ENCODE measurements at places on chromosomes 2 and 18. TPM values are rescaled to one million over a fixed set of nuclear protein-coding genes. Genes with fewer than 3 reads are reported as not detected.

GRCh38 chr18:21489119-21489750 lies 111.3 kb downstream of the ESCO1 start:
- DNase-seq: no peak

- DNase-seq: peak; percentile 13
Measured at GRCh38 chr2:209771474-209772289, at the start of gene UNC80. TSS of gene UNC80 (plus strand) at chr2:209771832. CDS start at chr2:209772073, 241 bp downstream.

- no peak for DNase-seq
Measured at GRCh38 chr2:37085731-37086147, 1.4 kb downstream of the GPATCH11 start.

DNA sequence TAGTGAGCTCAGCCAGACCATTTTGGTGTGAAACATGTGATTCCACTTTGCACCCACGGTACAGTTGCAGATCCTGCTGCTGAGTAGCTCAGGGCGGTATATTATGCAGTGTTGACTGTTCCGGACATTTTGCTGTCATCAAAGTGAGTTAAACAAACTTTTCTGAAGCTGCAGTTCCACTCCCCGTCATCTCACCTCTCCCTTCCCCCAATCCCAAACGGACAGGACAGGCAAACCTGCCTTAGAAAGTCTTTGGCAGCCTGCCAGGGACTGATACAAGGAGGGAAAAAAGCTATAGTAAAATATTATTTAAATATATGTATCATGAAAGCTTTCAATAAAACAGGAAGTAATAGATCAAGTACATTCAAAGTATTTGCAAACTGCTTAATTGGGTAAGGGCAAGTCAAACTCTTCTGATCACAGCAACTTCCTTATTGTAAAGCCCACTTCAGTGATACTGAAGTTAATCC lies 35.5 kb upstream of the SP5 start:
- no peak for DNase-seq

DNA sequence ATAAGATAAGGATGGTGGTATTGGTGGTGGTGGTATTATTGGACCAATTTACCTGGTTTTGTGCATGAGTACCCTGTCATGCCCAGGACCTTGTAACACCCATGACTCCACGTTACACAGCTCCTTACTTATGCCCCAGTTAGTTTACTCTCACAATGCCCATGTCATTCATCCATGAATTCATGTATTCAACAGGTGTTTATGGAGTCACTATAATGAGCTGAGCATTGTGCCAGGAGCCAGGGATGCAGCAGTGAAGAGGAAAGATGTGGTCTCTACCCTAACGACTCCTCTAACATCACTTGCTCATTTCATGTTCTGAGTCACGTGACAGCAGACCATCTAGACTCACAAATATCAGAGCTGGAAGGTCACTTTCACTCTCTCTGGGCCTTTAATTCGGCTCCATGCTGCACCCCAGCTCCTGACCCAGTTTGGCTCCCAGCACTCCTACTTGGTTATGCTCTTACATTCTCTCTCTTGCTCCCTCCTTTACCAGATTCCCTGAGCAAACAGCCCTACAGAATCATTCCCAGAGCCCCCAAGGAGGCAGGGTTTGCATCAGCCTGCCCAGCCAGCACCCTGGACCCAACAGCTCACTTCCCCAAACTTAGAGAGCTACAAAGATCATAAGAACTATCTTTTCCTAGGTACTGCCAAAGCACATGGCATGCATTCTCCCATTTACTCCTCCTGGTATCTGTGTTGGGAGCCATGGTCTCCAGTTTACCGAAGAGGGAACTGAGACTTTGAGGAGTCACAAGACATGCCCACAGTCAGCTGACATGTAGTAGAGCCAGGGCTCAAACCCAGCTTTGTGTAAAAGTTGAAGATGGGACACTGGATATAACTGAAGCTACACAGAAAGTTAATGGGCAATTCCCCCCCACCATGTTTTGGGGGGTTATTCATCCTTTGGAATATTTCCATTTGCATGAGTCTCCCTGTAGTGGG lies 449.9 kb downstream of the LRATD1 start:
- DNase-seq: no peak

The RSAD2 gene
- total RNA-seq: 2.2 TPM

DNA sequence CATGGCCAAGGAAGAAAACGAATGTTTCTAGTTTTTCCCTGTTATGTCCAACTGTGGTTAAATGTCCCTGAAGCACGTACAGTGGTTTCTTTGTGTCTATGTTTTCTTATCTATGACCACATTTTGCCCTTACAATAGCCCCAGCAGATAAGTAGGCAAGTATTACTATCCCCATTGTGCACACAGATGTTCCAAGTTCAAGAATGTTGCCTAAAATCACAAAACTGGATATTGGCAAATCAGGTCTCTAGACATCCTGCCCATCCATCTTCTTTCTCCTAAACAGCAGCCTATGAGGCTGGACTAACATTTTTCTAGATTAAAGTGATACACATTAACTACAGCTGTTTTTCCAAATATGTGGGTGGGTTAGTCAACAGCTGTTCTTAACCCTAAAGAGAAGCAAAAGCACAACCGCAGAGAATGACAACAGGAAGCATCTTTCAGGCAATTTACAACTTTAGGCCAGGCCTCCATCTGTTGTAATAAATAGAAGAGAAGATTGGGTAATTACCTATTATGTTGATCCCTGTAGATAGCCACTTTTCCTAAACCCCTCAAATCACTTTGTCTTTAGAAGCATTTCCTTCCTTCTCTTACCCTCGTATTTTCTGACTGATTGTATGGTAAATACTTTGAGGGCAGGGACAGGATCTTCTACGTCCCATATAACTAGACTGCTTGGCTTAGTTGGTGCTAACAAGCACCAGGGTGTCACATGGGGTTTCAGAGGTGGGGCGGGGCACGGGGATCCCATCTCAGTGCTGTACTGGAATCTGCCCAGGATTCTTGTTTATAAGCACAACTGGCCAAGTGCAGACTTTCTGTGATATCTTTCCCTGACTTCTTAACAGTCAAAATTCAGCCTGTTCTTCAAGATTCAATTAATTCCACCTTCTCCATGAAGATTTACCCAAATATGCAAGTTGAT lies 132.1 kb upstream of the SETBP1 start:
- no peak for DNase-seq

DNA sequence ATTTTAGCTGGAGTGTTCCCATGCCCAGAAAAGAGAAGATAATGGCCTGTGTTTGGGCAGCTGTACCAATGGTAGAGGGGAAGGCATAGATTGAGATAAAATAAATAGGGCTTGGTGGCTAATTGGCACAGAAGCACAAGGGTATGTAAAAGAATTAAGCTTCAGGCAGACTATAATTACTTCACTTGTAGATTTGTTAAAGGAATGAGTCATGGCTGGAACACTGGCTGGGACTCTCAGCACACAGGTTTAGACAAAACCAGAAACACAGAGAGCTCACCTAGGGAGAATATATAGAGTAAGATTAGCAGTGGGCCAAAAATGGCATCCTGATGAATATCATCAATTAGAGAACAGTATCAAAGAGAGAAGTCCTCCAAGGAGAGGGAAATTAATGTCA lies 198.3 kb upstream of the FIGN start:
- no peak for DNase-seq

The NEDD4L gene
- 5.1 TPM for total RNA-seq

GRCh38 chr18:22703883-22704585 lies 229.1 kb upstream of the RBBP8 start:
- DNase-seq: no peak

The CABYR gene
- total RNA-seq: 0.16 TPM

DNA sequence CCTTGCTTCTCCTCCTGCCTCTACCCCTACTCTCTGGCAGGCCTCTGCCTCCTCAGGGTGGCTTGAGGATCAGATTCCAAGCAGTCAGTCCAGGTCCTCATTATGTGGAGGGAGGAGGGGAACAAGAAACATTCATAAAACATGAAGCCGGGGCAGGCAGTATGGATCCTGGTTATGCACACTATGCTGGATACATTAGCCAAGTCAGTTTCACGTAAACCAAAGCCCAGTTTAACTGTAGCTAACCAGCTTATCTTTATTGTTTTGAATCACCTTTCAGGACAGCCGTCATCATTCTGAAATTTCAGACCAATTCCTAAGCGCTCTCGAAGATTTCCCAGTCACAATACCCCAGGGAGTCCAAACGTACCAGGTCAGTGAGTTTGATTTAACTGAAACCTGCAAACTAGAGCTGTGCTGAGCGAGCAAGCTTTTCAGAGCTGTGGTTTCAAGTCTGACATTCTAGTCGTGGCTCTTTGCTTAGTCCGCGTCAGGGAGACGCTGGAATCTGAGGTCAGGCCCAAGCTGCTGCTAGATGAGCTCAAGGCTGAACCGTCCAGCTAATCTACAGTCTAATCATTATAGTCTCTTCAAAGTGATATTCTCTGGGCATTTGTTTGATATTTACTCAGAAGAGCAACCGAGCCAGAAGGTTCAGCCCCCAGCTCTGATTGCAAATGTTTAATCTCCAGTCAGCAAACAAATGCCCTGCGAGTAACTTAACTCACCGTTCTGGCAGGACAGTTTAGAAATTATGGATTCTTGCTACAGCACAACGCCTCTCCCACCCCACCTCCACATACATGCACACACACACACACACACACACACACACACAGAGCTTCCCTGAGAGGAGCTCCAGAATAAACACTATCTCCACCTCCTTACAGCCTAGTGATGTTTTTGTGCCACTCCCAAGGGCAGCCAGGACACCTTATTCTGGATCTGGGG lies 63.8 kb upstream of the BZW1 start:
- no peak for DNase-seq

DNA sequence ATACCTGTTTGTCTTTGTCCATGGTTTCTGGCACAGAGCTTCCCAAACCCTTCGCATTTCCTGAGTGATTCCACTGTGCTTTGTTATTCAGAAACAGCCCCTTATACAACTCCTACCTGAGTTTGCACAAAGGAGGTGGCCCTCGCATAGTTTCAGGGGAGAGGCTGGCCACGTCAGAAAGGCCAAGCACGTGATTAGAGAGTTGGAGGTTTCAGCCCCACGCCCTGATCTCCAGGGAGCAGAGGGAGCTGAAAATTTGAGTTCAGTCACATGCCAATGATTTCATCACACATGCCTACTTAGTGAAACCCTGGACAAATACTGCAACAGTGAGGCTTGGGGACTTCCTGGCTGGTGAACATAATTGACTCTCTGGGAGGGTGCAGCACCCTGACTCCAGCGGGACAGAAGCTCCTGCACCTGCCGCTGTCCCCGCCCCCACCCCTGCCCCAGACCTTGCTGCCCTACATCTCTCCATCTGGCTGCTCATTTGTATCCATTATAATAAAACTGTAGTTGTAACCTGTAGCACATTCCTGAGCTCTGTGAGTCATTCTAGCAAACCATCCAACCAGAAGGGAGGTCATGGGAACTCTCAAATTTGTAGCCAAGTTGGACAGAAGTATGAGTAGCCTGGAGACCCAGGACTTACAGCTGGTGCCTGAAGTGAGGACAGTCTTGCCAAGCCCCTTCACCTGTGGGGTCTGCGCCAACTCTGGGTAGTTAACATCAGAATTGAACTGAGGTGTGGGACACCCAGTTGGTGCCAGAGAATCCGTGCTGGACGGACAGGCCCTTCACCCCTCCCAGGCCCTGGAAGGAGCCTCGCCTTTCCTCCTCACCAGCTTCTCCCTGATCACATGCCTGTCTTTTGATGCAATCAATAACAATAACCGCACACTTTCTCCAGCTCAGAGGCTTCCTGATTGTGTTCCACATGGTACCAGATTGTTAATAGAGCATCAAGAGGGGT lies 224.3 kb downstream of the ANAPC1 start:
- DNase-seq: no peak

DNA sequence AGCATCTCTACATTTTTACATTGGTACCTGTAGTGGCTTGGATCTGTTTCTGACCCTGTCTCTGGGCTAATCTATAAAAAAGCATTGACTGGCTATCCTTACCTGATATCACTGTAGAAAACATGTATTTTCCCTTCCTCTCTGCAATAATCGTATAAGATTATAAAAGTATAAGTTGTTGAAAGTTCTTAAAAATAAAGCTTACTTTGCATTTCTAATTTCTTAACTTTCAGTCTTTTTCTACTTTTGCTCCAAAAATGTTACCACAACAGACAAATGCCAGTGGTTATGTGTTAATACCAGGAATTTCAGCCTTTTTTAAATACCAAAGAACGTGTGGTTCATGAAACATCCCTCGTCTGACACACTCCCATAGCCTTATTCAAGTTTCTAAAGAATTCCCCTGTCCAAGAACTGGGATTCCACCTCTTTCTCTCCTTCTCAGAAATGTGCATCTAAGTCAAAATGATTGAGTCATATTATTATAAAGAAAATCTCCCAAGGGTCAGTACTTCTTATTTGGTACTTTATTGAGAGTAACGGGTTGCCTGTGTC lies 28.5 kb upstream of the ACKR3 start:
- no peak for DNase-seq

GRCh38 chr18:73879328-73879727 lies 268.3 kb downstream of the FBXO15 start:
- no peak for DNase-seq

DNA sequence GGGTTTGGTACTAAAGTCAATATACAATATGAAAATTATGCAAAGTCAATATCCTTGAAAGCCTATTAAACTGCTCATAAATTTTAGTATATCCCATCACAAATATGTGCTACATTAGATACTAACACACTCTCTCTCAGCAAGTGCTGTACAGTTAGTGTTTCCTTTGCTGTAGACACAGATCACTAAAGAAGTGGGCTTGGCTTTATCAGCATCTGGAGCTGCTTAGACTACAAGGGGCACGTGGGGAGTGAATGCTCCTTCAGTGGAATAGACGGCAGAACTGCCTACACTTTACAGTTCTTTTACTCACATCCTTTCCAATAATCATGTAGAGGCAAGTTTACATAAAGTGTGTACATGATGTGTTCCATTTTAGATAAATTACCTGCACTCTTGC lies 26.0 kb upstream of the EFEMP1 start:
- DNase-seq: no peak

The SPC25 gene
- 18.5 TPM for total RNA-seq
